ENCODE measurements at places on chromosomes 1 and 21.

DNA sequence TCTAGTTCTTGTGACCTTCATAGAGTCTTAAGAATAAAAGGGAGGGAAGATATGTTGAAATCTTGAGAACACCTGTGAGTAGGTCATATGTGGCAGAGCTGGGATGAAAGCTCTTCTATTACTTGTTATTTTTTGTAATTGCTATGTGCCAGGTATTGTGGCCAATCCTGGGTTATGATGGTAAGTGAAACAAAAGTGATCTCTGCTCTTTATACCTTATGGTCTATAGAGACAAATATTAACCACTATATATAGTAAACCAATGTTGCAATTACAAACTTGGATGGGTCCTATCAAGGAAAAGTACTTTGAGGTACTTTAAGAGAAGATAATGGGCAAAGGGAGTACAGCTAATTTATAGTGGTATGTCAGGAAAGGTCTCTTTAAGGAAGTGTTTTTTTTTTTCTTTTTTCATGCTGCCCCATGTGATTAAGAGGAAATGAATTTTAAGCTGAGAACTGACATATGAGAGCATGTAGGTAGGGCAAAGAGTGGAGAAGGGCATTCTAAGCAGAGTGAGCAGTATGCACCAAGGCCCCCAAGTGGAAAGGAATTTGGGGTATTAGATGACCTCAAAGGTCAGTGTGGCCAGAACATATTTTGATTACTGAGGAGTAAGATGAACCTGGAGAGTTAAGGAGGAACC, 43.3 kb downstream of the POU2F1 start:
- no peak for DNase-seq

DNA sequence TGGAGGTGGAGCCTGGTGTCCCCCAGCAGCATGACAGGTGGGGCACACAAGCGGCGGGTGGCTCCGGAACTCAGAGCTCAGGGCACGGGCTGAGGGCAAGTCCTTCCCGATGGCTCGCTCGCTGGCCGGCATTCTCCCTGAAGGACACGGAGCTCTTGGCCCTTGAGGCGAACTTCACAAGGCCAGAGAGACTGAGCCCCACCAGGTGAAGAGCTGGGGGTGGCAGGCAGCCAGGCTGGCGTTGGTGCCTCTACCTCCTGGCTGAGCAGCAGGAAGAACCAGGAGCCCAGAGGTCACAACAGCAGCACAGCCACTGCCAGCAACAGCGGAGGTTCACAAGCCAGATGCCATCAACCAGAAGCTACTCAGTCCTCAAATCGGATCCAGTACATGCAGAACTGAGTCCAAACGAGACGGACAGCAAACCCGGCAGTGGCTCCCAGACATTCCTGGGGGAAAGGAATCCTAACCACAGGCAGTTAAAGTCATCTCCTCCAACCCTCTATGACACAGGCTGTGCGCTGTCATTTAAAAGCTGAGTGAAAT, 54.1 kb downstream of the NPHP4 start:
- DNase-seq = no peak

- no peak for DNase-seq
Observed at GRCh38 chr1:203114202-203114601, 13.3 kb upstream of the ADORA1 start.

DNA sequence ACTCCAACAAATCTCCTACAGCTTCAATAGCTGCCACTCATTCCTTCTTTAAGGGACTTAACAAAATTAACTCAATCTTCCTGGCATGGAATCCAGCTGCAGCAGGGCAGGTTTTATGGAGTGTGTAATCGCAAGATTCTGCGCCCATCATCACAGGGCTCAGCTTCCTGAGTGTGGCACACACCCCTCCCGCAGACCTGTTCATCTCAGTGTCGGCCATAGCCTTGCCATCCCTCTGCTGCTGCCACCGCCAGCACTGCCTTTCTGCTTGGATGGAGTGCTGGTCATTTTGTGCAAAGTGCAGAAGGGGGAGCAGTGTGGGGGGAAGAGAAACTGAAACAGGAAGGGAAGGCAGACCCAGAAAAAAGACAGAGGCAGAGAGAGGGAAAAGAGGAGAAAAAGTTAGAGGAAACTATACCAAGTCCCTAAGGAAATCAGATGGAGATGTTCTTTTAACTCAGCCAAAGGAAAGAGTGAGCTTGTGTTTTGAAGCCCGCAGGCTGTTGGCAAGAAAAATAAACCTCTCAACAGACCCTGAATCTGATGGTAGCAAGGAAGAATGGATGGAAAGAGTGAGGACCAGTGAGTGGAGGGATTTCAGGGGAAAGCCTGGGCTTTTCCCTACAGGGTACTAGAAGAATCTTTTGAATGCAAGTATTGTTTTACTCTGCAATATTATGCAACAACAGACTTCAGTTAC, 324.2 kb downstream of the SEC16B start:
- DNase-seq = no peak

DNA sequence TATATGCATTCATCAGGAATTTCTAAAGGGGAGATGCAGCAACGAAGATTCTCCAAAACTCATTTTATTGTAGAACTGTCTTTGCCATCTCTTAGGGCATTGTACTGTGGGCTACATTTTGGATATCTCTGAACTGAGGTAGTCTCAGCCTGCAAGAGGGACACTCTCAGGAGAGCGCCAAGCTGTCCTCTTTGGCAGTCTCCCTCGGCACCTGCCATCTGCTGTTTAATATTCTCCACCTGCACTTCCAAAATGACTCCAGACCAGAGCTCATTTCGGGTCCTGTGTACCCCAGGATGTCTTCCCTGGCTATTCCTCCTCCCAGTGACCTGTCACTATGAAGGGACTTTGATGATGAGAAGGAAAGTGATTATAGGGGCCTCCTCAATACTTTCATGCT, 356.3 kb upstream of the C1orf174 start:
- DNase-seq = no peak

DNA sequence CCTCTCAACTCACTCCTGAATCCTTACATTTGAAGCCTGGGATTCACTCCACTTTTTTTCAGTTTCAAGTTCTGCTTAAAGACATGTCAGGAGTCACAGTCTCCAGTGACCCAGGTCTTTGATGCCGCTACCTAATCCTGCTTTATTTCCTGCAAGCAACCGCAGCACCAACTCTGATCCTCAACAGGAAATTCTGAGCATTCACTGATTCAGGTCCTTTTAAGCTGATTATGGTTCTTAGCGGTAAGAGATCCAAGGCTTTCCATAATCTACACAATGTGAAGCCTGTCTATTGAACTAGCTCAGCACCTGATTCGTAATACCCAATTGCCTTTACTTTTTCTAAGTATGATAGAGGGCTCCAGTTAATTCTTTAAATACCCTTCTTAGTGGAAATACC, 43.7 kb upstream of the PIGC start:
- DNase-seq = no peak

- DNase-seq = no peak
Observed at GRCh38 chr1:16146279-16147155, 9.4 kb downstream of the EPHA2 start.

- DNase-seq = no peak
Observed at GRCh38 chr1:34975771-34976170, 9.4 kb downstream of the TMEM35B start.

DNA sequence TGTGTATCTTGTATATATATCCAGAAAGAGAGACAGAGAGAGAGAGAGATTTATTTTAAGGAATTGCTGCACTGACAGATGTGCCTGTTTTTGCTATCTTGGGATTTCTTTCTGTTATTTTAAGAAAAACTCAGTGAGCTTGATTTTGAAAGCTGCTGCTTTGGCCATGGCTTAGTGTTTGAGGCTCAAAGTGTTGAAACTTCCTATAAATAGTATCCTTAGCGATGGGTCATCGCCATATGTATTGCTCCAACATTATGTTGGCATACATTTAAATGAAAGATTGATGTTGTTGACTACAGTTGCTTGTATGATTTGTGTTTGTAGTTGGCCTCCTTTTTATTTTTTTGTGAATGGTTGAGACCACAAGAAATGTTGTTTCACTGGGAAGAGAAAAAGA, 29.0 kb upstream of the NTPCR start:
- DNase-seq = no peak

DNA sequence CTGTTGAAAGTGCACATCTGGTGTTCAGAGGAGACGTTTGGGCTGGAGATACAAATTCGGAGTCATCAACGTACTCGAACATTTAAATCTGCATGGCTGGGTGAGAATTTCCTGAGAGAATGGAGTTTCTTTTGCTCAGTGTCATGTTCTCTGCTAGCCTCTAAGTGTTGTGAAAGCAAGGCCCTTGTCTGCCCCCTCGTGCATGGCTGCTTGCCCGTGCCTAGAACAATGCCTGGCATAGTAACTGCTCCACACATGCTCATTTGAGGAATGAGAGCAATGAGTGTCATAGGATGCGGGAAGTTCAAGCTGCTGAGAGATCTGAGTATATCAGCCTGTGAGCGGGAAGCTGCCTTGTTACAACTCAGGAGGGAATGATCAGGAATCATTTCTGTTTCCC, 171.1 kb upstream of the CSF3R start:
- no peak for DNase-seq

- no peak for DNase-seq
Observed at GRCh38 chr1:53640701-53641075, 98.3 kb downstream of the GLIS1 start.

DNA sequence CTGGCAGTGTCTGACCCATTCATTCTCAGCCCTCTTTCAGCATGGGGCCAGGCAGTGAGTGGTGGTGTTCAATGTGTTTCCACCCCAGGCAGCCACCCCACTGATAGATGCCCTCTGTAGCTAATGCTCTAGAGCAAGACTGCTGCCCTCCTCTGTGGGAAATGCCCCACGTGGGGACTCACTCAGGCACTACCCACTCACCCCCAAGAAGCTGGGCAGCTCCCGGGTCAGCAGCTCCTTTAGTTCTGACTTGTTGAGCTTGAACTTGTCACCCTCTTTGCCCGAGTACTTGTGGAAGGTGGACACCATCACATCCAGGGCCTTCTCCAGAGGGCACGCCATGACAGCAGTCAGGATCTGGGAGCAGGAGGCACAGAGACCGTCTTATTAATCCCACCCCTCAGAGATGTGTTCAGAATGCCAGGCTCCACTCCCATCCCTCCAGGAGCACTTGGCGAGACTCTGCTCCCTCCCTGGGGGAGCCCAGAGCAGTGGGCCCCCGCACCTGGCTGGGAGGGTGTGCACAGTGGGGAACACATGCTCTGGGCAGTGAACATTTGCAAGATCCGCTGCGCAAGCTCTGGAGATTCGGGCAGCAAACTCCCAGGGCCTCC, 1.0 kb downstream of the S100A4 start:
- no peak for DNase-seq

DNA sequence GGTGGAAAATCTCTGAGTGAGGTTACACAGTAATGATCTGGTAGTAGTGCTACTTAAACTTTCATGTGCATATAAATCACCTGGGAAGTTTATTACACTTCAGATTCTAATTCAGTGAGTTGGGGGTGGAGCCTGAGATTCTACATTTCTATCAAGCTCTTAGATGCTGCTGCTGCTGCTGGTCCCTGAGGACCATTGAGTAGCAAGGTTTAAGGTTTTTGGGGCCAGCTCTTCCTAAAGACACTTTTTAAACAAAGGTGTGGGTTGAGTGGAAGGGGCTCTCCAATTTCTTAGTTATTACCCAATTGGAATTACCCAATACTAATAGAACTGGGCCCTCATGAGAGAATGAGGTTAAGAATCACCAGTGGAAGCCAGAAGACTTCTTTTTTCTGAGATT, 29.5 kb downstream of the KCNA3 start:
- DNase-seq = no peak

DNA sequence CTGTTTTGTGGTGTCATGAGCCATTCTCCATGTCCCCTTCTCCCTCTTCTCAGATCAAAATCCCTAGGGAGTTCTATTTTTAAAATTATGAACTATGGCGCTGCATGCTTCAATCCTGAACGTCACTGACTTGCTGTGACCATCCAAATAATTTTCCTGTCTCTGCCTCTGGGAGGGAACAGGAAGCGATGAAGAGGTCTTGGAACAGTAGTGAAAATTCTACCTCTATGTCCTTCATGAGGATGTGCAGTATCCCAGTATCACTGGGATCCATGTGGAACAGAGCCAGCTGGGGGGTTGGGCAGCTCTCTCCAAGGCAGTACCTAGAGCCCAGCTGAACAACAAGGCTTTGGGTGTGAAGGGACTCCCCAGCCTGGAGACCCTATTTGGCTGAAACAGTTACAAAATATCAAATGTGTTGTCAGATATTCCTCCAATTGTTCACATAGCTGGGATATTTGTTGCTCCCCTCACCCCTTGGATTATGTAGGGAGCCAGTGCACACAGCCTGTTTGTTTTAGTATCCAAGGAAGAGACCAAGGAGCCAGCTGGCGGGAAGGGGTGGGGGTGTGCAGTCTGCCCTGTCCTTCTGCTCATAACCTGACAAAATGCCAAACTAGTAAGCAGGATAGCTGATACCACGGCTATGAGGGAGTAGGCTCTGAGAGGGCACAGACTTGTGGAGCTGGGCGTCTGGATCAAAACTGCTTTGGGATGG, 7.6 kb downstream of the DCLRE1B start:
- DNase-seq = no peak

- no peak for DNase-seq
Observed at GRCh38 chr21:43608225-43608624, 51.1 kb downstream of the HSF2BP start.

DNA sequence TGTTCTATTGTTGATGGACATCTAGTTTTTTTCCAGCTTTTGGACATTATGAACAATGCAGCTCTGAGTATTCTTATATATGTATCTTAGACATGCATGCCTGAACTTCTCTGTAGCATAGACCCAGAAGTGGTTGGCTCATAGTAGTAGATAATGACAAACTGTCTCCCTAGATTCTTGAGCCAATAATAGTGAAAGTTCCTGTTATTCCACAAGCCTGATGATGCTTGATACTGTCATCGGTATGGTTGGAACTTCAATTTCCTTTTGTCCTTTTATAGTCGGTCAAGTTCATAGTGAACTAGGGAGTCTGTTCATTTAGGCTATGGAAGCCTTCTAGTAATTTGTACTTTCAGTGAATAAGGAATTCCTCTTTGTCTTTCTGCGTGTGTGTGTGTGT, 56.8 kb downstream of the MTR start:
- no peak for DNase-seq

- no peak for DNase-seq
Observed at GRCh38 chr21:46058431-46059145, 39.3 kb upstream of the COL6A2 start.

DNA sequence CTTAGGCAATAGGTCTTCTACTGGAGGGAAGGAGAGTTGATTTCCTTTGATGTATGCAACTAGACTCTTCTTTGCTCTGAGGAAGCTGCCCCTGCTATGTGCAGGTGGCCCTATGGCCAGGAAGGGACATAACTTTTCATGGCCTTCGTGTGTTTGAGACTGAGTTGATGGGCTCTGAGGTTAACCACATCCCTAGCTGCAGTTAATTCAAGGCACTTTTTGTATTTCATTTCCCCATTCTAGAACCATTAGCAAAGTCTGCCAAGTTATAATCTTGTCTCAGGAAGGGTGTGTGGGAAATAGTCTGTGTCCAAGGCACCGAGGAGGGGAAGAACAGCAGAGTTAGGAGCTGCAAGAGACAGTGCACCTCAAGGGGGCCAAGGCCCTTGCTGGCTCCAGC, 2.5 kb downstream of the FCRL4 start:
- DNase-seq = no peak
